ENCODE measurements at places on chromosomes 2 and 18. TPM values are rescaled to one million over a fixed set of nuclear protein-coding genes. Genes with fewer than 3 reads are reported as not detected.
A peak's percentile ranks its signal among the peaks of the same experiment; 100 is the strongest.

DNA sequence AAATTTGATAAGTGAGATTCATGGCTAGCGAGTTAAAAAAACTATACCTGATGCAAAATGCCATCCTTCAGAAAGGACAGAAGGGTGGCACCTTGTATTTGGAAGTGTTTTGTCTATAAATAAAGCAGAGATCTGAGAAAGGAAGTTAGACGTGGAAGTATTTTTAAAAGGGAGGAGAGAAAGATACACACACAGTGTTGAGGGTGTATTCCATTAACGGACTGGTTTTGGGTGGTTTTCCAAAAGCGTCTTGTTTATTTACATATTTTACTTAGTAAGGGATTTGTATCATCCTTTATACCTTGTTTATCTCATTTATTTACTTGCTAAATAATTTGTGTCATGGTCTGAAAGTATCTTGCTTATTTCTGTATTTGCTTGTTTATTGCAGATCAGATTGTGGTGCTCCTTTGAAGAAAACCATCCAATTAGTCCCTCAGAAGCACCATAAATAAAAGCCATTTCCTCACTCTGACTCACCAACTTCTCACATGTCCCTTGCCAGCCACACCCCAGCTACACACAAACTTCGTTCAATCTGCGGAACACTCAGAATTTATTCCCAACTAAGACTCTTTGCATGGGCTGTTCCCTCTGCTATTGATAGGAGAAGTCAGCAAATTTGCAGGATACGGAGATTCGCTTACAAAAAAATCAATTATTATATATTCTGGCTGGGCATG, 90.8 kb downstream of the FAM124B start:
- no peaks in the 10 kb centered on the region for H3K36me3 ChIP-seq
- DNase-seq, result no peak
- H3K27ac ChIP-seq, result no peak overlapping the region
- no peak overlapping the region for H3K4me3 ChIP-seq
- H3K4me1 ChIP-seq, result peaks cover 2% of the 10 kb centered on the region

DNA sequence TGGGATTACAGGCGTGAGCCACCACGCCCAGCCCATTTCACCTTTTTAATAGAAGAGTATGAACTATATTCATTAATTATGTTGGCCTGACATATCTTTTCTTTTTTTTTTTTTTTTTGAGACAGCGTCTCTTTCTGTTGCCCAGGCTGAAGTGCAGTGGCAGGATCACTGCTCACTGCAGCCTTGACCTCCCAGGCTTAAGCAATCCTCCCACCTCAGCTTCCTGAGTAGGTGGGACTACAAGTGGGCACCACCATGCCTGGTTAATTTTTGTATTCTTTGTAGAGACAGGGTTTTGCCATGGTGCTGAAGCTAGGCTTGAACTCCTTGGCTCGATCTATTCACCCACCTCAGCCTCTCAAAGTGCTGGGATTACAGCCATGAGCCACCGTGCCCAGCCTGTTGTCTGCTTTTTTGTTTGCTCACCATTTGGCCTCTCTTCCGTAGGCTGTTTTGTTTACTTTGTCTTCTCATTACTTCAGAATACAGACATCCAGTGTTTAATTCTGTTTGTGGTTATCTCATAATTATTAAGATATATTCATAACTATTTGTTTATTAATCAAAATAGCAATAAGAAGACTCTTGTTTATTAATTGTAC, 16.3 kb upstream of the CDH2 start:
- H3K4me3 ChIP-seq, result no peak overlapping the region
- no peaks in the 10 kb centered on the region for H3K27me3 ChIP-seq
- DNase-seq, result no peak
- H3K27ac ChIP-seq, result no peak overlapping the region
- no peaks in the 10 kb centered on the region for H3K4me1 ChIP-seq

DNA sequence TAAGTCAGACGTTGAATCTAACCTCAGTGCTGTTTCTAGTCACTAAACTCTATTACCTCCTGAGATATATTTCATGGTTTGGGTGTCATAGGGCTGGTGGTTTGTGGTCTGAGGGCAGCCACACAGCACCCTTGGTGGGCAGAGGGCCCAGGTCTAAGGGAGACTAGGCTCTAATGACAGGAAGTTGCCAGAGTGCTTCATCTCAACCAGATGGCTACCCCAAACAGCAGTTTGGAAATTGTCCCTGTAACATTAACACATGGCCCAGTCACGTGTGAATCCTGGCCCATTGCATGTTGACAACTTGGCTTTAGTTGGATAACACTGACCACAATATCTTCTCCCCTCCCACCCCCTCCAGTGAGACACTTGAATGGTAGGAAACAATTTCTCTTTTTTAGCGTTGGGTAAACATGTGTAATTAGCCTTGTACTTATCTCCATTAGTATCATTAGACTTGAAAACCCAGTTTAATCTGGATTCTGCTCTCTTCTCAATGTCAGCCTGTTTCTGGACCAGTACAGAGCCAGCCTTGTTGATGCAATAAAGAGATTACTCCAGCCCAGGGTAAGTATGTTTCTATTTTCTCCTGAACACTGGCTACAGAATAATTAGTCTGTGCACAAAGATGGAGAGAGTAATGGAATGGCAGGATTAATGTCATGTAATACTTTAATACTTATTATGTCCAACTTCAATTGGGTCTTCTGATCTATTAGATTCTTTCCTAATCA, 187.8 kb upstream of the SIX3 start:
- peak; percentile 61 for DNase-seq
- H3K36me3 ChIP-seq, result peaks cover 2% of the 10 kb centered on the region
- H3K27me3 ChIP-seq, result no peaks in the 10 kb centered on the region
- no peak overlapping the region for H3K27ac ChIP-seq

Gene EMILIN1
- total RNA-seq, result 0.61 TPM

DNA sequence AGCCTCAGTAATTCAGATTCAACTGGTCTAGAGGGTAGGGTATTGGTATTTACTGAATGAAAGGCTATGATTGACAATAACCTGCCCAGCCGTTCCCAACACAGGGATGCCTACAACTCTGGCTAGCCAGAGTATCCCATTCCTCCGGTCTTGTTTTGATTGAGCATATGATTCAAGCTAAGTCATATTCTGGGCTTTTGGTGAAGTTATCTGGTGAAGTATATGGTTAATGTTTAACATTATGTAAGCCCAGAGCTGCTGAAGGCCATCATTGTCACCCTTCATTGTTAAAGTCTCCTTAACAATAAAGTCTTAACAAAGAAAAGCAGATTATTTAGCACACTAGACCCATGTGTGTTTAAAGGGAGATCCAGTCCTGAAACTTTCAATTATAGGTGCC, 152.6 kb downstream of the EXOC6B start:
- no peaks in the 10 kb centered on the region for H3K27me3 ChIP-seq
- H3K4me1 ChIP-seq, result no peaks in the 10 kb centered on the region
- DNase-seq, result no peak

- H3K4me1 ChIP-seq, result peaks cover 19% of the 10 kb centered on the region
- H3K36me3 ChIP-seq, result no peaks in the 10 kb centered on the region
- H3K4me3 ChIP-seq, result no peak overlapping the region
These were observed 70.6 kb upstream of the KLF7 start for GRCh38 chr2:207236156-207236935.

DNA sequence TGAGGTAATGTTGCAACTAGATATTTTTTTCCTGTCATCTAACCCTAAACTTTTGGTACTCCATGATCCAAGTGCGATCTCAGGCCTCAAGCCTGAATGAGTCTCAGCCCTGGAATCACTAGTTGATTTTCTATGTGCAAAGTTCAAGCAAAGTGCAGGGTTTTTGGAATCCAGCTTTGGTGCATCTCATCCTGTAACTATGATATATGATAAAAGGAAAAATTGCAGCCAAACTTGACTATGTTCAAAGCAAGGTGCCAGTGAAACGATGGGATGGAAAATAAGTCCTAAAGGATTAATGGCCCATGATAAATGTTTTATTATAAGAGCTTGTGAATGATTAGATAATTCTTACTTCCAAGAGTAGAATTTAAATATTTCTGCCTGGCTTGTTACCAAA, 78.9 kb upstream of the NT5C1B start:
- no peaks in the 10 kb centered on the region for H3K27me3 ChIP-seq
- H3K4me3 ChIP-seq, result no peak overlapping the region
- no peaks in the 10 kb centered on the region for H3K4me1 ChIP-seq
- H3K36me3 ChIP-seq, result peaks cover 31% of the 10 kb centered on the region
- H3K27ac ChIP-seq, result no peak overlapping the region

Gene TTR
- not detected for total RNA-seq

GRCh38 chr2:180048251-180048650, 41.2 kb upstream of the CWC22 start:
- no peaks in the 10 kb centered on the region for H3K36me3 ChIP-seq
- no peak for DNase-seq
- no peak overlapping the region for H3K4me3 ChIP-seq
- no peaks in the 10 kb centered on the region for H3K4me1 ChIP-seq
- H3K27me3 ChIP-seq, result peaks cover 31% of the 10 kb centered on the region
- H3K27ac ChIP-seq, result no peak overlapping the region

Gene DYNAP
- total RNA-seq, result not detected

DNA sequence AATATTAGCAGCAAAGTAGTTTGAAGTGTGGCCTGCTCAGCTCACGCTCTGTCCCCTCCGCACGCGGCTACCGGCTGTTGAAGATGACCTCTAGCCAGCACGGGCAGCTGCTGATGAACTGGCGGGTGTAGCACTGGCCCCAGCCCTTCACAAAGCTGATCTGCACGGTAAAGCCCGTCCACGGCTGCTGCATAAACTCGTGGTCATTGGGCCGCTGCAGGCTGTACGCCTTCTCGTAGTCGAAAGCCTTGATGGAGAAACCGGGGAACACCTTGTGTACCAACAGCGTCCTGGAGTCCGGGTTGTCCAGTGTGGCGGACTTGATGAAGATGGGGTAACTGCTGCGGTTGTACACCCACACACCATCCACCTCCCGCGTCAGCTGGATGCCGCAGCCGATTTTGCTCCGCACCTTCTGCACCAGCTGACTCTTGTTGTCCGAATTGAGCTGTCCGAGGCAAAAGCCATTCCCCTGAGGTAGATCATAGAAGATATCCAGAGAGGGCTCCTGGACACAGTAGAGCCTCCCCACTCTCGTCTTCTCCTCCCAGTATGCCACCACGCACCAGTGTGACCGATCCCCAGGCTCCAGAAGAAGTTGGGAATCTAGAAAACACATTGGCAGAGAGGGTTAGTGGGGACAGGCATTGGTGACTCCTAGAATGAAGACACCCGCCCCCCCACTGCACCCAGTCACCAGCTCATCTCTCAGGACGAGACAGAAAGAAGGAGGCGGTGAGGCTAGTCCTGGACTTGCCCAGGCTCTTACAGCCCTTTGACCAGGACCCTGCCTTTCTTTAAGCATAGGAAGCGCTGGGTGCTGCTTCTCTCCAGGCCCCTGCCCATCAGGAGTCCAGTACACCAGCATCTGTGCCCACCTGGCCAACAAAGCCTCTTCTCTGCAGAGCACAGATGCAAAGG, 29.2 kb downstream of the SMAD7 start:
- no peak overlapping the region for H3K4me3 ChIP-seq
- no peak for DNase-seq
- peaks cover 52% of the 10 kb centered on the region for H3K4me1 ChIP-seq
- H3K27ac ChIP-seq, result no peak overlapping the region
- peaks cover 35% of the 10 kb centered on the region for H3K36me3 ChIP-seq
- H3K27me3 ChIP-seq, result no peaks in the 10 kb centered on the region

DNA sequence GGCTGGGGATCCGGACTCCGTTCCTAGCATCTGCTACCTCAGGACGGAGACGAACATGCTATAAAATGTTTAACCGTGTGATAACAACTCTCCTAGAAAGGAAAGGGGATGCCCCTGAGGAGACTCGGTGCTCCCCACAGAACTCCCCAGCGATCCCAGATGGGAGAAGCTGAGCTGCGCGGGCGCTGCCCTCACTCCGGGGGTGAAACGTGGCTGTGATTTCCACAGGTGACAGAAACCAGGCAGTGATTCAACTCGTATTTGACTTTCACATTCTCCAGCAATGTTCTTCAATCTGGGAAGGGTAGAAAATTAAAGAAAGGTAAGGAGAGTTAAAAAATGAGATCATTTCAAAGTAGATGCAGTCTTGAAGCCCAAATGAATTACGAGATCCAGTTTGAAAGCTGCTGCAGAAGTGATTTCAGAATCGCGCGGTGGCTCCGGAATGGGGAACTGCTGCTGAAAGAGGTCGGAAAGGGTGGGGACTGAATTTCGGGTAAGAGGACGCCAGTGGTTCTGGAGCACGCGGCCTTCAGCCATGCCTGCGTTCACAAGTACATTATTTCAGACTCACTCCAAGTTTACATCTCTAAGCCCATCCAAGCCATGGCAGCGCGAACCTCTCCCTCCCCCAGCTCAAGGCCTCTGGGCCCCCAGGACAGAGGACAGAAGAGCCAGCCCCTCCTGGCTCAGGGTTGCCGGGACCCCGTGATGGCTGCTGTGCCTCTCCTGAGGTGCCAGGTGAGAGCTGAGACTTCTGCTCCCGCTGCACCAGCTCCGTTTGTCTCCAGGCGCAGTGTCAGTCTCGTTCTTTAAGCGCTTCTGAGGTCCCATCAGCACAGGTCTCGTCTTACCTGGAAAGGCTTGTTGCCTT, 39.5 kb downstream of the ADNP2 start:
- H3K27ac ChIP-seq, result no peak overlapping the region
- DNase-seq, result no peak
- H3K4me3 ChIP-seq, result peak overlapping the region; percentile 75
- H3K27me3 ChIP-seq, result peaks cover 14% of the 10 kb centered on the region

DNA sequence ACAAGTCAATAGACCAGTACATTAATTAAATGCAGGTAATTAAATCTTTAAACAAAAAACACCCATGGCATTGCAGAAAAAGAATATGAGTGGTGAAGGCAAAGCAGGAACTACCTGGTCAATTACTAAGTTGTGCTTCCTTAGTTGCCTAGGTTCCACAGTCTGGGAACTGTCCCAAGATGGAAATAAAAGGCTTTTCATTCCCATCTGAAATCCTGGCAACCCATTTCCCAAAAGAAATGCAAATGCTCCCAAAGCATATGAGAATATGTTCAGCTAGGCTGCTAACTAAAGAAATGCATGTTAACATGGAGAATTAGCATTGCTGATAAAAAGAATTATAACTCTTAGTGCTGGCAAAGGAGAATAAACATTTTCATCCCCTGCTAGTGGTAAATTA, 177.8 kb downstream of the TMEM163 start:
- DNase-seq, result no peak
- H3K36me3 ChIP-seq, result no peaks in the 10 kb centered on the region
- H3K27me3 ChIP-seq, result peaks cover 8% of the 10 kb centered on the region
- H3K4me1 ChIP-seq, result no peaks in the 10 kb centered on the region
- no peak overlapping the region for H3K4me3 ChIP-seq
- H3K27ac ChIP-seq, result no peak overlapping the region

Measured in activated CD8-positive, alpha-beta T cell treated with anti-CD3 and anti-CD28 coated beads for 36 hours (primary cell).